ENCODE measurements at places on chromosomes 13 and 19.

DNA sequence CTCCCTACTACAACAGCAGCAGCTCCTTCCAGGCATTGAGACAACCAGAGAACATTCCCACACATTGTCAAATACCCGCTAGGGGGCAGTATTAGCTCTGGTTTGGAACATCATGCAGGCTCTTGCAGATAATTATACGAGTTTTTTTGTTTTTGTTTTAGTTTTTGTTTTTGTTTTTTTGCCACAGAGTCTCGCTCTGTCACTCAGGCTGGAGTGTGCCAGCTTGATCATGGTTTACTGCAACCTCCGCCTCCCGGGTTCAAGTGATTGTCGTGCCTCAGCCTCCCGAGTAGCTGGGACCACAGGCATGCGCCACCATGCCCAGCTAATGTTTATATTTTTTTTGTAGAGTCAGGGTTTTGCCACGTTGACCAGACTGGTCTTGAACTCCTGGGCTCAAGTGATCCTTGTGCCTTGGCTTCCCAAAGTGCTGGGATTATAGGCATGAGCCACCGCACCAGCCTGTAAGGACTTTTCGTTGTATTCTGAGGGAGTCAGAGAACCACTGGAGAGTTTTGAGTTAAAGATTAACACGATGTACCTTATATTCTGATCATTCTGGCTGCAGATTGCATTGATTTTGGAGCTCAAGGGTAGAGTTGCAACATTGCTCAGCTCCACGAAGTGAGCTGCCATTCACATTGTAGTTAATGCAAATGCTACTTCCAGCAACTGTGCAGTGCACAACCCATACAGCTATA lies 41.7 kb upstream of the CEACAM20 start:
- H3K27me3 ChIP-seq: no peaks in the 10 kb centered on the region
- no peaks in the 10 kb centered on the region for H3K4me1 ChIP-seq
- H3K36me3 ChIP-seq: no peaks in the 10 kb centered on the region

- no peak overlapping the region for H3K27ac ChIP-seq
- H3K4me1 ChIP-seq: no peaks in the 10 kb centered on the region
- no peak overlapping the region for H3K4me3 ChIP-seq
- no peak for DNase-seq
- H3K36me3 ChIP-seq: no peaks in the 10 kb centered on the region
These were observed 97.2 kb upstream of the EDNRB start for GRCh38 chr13:78015782-78016181.

DNA sequence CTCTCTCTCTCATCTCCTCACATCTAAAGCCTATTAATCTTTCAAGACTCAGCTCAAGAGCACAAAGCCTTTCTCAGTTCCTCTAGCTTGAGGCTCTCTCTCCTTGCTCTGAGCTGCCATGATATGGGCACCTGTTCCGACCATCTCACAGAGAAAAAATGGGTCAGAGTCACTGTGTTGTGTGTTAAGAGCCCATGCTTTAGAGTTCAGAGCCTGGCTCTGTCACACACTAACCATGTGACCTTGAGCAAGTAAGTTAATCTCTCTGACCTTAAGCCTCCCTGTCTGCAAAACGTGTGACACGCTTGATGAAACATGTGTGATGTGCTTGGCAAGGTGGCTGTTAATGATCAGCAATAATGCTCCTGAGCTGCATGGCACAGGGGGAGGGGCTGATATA lies 245.2 kb downstream of the DLEU7 start:
- H3K4me3 ChIP-seq: no peak overlapping the region
- H3K36me3 ChIP-seq: no peaks in the 10 kb centered on the region
- no peaks in the 10 kb centered on the region for H3K4me1 ChIP-seq
- H3K27ac ChIP-seq: no peak overlapping the region
- DNase-seq: no peak

DNA sequence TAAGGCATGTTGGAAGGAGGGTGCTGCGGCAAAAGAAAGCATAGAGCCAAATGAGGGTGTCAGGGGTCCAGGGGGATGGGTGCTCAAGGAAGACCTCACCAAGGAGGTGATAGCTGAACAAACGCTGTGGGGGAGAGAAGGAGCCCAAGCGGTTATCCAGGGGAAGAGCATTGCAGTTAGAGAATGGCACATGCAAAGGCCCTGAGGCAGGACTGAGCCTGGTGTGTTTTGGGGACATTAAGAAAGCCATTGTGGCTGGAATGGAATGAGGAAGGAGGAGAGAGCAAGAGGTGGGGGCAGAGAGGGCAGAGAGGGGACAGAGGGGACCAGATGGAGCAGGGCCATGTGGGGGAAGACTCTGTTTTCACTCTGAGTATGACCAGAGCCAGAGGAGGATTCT lies 6.1 kb upstream of the MYH14 start:
- H3K4me3 ChIP-seq: no peak overlapping the region
- DNase-seq: no peak
- H3K27ac ChIP-seq: no peak overlapping the region
- peaks cover 10% of the 10 kb centered on the region for H3K4me1 ChIP-seq
- H3K36me3 ChIP-seq: no peaks in the 10 kb centered on the region

DNA sequence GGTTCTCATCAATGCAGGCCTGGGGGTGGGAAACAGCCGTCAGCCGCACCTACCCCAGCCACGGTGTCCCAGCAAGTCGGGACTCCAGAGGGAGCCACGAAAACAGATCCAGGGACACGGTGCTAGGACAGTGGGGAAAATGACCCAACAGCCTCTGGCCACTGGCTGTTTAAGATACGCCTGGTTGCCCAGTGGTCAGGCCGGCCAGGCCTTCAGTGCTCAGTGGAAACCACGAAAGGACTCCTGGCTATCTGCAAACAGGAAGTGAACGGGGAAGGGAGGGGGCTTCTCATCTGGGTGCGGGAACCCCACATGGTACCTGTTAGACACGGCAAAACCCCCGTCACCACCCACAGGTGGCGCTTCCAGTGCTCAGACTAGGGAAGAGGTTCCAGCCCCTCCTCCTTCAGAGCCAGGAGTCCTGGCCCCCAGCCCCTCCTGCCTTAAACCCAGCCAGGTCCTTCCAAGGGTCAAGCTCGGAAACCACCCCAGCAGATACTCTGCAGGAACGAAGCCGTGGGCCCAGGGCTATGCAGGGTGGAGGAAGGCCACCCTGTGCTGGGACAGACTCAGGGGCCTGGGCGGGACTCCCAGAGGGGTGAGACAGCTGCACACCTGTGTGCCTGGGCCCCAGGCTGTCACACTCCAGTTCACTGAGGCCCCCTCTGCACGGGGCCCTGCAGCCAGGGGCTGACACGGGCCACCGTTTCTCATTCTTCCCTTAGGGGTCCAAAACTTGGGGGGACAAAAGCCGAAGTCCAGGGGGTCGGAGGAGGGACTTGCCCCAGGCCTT lies 4.5 kb downstream of the PPP1R12C start:
- no peaks in the 10 kb centered on the region for H3K36me3 ChIP-seq
- no peaks in the 10 kb centered on the region for H3K27me3 ChIP-seq
- peak overlapping the region; percentile 79 for H3K27ac ChIP-seq
- peaks cover 28% of the 10 kb centered on the region for H3K4me1 ChIP-seq

GRCh38 chr19:12834976-12835757 lies 788 bp upstream of the RTBDN start:
- H3K4me3 ChIP-seq: no peak overlapping the region
- peaks cover 5% of the 10 kb centered on the region for H3K4me1 ChIP-seq
- H3K27ac ChIP-seq: no peak overlapping the region
- peak; percentile 61 for DNase-seq

DNA sequence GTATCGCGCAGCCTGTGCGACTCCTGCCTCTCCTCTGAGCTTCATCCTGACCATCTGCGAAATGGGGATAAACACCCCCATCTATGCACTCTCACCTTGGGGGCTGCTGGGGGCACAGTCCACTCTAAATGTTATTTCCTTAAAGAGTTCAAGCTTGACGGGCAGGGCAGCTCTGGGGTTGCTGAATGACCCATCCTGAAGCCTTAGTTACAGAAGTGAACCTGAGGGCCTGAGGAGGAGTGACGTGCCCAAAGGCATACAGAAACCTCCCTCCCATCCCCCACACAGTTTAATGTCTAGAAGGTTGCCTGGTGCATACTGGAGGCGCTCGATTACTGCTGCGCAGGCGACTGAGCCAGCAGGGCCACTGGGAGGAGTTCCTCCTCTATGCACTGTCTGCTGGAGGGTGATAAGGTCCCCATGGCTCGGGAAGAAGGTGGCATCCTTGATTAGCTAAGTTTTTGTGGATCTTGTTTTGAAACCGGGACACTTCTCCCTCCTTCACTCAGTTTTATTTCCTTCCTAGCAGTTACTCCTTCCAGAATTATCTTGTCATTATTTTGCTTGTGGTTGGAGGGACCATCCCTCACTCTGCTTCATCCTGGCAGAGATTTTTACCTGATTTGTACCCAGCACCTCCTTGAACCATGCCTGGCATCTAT lies 572 bp upstream of the FKBP8 start:
- no peaks in the 10 kb centered on the region for H3K27me3 ChIP-seq
- H3K4me1 ChIP-seq: peaks cover 13% of the 10 kb centered on the region
- no peaks in the 10 kb centered on the region for H3K36me3 ChIP-seq
- DNase-seq: peak; percentile 48
- peak overlapping the region; percentile 91 for H3K27ac ChIP-seq

GRCh38 chr13:48266701-48267639 lies 34.0 kb downstream of the ITM2B start:
- no peak overlapping the region for H3K27ac ChIP-seq
- no peak for DNase-seq
- no peaks in the 10 kb centered on the region for H3K27me3 ChIP-seq
- no peak overlapping the region for H3K4me3 ChIP-seq
- no peaks in the 10 kb centered on the region for H3K36me3 ChIP-seq
- H3K4me1 ChIP-seq: no peaks in the 10 kb centered on the region

- H3K36me3 ChIP-seq: no peaks in the 10 kb centered on the region
- no peaks in the 10 kb centered on the region for H3K27me3 ChIP-seq
- H3K4me3 ChIP-seq: no peak overlapping the region
These were observed 72.7 kb downstream of the IRS2 start for GRCh38 chr13:109713681-109714080.

Measured in testis (tissue), 5 donors.